ENCODE measurements at places on chromosomes 12 and 14.

DNA sequence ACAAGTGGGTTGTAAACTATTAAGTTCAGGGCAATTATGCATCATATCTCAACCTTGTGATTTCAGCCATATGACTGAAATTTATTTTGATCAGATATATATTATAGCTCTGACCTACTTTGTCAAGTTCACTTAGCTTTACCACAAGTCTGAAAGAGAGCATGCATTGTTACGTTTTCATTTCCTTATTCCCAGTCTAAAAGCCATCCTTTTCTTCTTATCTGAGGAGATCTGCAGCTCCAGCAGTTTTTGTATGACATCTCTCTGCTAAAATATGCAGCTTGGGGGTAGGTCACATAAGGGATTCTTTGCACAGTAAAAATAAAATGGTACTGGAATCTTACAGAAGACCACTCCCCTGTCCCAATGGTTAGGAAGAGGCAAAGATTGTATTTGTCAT, 1682.8 kb upstream of the FLRT2 start:
- DNase-seq = no peak

DNA sequence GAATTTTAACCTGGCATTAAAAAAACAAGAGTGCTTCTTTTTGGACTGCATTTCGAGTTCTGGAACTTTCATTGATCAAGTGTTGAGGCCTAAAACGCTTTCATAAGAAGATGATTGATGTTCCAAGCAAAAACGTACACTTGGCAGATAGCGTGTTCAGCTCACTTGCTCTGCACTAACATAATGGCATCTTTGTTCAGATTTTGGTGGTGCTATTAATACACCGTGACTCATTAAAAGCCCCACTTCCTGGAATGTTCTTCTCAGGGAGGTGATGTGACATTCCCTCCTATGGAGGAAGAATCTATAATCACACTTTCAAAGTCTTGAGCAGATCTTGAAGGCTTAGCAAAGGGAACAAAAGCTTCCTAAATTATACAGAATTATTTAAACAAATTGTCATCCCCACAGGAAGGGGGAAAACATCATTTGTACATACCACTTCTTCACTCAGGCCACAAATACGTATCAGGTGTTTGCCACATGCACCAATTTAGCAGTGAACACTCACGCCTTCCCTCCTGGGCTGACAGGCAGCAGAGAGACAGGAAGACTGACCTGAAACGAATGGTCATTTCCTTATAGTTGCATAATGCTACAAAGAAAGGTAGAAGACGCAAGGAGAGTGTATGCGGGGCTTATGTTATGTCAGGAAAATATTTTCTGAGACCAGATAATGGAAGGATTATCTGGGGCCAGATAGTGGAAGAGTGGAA, 15.4 kb downstream of the HSP90AA1 start:
- DNase-seq = no peak

DNA sequence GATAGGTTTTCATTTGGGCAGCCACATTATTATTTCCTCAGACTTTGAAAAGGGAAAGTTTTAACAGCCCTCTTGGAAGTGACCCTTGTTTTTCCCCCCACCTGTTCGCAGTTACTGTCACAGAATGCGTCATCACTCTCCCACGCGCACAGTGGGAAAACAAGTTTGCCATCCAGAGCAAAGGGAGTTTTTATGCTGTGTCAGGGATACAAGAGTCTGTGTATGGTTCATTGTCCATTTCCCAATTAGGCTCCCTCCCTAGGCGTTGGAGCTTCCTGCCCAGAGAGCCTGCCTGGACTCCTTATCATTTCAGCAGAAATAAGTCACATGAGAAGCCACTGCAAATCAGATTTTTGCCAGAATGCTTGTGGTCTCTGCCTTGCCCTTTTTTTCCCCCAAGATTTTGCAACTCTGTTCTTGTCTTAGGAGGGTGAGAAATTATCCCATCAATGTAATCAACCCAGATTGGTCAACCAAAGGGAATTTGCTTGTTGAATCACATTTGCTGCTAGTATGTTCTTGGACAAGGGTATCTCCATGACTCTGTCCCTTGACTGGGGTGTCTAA, 104.1 kb downstream of the IGF1 start:
- DNase-seq = no peak

DNA sequence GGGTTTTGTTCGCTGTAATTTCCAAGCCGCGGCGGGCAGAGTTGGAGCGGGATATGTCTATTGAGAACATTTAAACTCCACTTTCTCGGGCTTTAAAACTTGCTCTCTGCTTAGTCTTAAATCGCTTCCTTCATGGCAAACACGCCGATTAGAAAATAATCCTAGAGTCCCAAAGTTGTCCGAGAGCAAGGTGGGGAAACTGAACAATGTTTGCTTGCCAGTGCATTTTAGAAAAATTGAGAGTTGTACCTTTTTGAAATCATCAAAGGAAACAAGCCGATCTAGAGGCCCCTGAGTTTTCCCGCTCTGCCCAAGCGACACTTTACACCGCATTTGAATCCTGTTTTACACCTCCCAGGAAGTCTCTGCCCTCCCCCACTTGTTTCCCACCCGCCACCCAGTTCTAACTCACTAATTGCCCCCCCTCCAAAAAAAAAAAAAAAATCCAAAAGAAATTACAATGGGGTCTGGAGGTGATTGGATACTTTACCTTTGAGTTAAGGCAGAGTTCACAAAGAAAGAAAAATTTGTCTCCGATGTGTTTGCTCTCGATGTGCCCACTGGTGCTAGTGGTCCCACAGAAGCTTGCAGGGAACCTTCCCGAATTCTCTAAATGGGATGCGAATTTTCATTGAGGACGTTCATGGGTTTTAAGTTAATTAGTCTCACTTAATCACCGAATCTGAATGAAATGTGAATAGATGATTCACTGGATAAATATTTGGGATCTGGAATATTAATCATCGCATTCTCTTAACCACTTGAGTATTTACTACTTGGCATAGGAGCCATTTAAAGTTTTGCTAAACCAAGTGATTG, 2.3 kb downstream of the HMGA2 start:
- no peak for DNase-seq

- no peak for DNase-seq
Observed at GRCh38 chr12:43309959-43310358, 242.0 kb downstream of the ADAMTS20 start.

GRCh38 chr12:10001171-10001776, 2.4 kb upstream of the CLEC1B start:
- DNase-seq = no peak

- DNase-seq = no peak
Observed at GRCh38 chr12:122480753-122481152, 20.0 kb downstream of the ZCCHC8 start.

DNA sequence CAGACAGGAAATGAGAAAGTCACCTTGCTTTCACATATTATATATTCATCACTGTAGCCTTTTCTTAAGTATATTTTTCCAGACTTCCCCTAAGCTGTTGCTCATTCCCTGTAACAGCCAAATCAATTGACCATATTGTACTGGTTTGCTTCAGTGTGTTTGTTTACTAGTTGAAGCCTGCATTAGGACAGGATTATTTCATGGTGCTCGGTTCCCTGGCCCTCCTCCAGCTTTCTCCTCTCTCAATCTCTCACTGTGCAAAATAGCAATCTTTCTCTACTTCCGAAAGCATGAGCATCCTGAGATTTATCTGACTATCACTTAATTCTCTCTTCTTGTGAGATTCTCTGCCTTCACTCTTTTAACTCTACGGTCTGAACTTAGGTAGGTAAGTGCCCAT, 2.4 kb downstream of the SLC35F4 start:
- DNase-seq = no peak

DNA sequence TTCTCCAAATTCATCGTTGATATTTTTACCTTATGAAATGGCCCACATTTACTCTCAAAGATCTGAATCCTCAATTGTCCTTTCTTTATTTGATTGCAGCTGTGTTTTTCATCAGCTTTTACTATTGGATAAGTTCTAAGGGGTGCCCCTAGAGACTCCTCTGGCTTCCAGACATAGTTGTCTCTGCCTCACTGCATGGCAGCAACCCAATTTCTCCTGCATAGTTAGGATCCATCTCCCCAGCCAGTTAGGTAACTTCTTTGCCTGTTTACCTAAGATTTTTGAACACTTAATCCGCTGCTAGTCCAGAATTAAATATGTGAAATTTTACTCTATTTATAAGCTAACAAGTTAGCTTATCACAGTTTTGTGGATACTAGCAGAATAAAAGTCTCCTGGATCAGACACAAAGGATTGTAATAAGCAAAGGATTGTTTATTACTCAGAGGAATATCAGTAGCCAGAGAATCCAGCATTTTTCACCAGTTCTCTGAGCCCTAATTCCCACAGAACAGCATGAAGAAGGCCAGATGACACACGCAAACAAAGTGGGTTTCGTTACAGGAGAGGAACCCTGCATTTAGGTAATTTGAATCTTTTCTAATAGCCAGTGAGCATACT, 101.1 kb downstream of the BBS10 start:
- no peak for DNase-seq

GRCh38 chr12:4630262-4630661, 18.6 kb downstream of the AKAP3 start:
- DNase-seq = no peak

DNA sequence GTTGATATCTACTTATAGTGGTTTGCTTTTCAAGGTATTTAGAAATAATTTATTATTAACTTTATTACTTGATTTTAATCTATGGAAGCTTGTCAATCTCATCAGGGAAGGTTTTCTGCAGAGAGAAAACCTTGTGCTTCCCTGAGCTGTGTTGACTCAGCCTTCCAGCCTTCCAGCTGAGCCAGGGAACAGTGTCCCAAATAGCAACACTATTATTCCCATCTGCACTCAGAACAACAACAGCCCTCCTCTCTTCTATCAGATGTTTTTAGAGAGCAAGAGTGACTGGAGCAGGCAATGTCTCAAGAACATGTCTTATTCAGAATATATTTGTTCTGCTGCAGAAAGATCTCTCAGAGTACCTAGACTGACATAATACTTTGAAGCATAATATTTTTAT, 389.9 kb upstream of the GARIN6 start:
- DNase-seq = no peak

- DNase-seq = no peak
Observed at GRCh38 chr14:64541261-64541971, 875 bp downstream of the HSPA2 start.

DNA sequence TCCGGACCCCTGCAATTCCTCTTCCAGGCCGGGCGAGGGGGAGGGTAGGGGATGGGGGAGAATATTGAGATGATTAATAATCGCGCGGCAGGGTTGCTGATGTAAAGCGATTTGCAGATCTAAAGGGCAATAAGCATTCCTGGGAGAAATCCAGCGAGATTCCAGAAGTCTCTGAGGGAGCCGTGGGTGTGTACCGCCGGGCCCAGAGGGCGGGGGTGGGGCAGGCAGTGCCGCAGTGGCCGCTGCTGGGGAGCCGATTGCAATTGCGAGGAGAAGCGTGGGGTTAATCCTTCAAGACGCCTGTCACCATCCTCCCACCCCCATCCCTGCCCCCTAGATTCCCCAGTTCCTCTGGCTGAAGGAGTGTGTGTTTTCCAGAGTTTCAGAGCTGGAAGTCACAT, 16.4 kb downstream of the FOS start:
- no peak for DNase-seq

DNA sequence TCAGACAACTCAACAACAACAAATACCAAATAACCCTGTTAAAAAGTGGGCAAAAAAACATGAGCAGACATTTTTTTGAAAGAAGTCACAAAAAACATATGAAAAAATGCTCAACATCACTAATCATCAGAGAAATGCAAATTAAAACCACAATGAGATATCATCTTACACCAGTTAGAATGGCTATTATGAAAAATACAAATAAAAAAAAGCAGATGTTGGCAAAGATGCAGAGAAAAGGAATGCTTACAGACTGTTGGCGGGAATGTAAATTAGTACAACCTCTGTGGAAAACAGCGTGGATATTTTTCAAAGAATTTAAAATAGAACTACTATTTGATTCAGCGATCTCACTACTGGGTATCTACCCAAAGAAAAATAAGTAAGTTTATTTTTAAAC, 114.0 kb downstream of the SLC38A4 start:
- DNase-seq = no peak

GRCh38 chr12:68240975-68241374, 12.4 kb downstream of the IL22 start:
- DNase-seq = peak; percentile 29

DNA sequence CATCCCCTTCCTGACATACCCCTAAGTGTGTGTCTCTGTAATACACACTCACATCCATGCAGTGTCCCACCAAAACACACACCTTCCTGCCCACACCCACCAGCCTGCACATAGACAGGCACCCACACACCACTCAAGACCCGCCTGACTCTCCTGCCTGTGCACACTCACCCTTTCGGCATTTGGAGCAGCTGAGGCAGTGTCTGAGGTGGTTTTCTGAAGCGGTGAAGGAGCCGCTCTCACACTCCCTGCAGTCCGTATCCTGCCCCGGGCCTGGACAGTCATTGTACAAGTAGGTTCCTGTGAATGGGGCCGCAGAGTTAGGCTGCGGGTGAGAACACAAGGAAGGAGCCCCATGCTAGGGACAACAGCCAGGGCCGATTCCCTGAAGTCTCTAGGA, 8.3 kb downstream of the TNFRSF1A start:
- no peak for DNase-seq
